ENCODE measurements at places on chromosomes 11 and 22.

GRCh38 chr11:18265949-18266348 lies at the start of gene SAA1:
Gene SAA1 (plus strand): TSS chr11:18266264. CDS start chr11:18266888, 624 bp downstream.
- DNase-seq = no peak

DNA sequence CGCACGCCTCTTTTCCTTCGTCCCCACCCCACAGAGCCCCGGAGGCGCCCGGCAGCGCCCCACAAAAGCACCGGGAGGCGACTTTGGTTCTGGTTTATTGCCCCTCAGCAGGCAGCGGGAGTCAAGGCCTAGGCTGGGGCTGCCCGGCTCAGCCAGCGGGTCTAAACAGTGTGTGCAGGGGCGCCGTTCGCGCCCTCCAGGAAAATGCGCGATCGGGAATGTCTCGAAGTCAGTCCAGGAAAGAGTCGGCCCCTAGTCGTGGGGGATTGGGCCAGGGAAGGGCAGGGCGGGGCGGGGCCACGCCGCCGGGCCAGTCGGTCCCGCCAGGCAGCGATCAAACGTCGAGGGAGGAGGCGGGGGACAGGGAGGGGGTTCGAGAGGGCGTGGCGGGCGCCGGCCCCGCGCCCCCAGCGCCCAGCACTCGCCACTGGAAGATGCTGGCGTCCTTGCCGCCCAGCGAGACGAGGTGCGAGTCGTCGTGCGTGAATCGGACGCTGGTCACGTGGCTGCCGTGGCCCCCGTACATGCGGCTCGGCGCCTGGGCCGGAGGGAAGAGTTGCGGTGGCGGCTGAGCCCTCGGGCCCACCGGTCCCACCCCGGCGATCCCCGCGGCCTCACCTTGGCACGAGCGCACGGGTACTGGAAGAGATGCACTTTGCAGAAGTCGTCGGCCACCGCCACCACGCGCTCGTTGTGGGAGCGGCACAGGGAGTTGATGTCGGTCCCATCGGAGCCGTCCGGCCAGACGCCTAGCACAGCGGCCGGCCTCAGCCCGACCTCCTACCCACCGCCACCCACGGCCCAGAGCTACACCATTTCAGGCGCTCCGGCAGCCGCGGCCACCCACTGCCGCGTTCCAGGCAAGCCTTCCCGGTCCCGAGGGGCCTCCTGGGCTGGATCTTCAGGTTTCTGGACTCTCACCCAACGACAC lies 741 bp upstream of the MTA2 start:
- DNase-seq = no peak

- no peak for DNase-seq
Measured at GRCh38 chr22:23608583-23608982, 23.5 kb downstream of the DRICH1 start.

GRCh38 chr22:19578180-19579004 lies 54.2 kb upstream of the CLDN5 start:
- no peak for DNase-seq

GRCh38 chr11:58193391-58193790 lies 4.5 kb downstream of the OR9Q2 start:
- no peak for DNase-seq

DNA sequence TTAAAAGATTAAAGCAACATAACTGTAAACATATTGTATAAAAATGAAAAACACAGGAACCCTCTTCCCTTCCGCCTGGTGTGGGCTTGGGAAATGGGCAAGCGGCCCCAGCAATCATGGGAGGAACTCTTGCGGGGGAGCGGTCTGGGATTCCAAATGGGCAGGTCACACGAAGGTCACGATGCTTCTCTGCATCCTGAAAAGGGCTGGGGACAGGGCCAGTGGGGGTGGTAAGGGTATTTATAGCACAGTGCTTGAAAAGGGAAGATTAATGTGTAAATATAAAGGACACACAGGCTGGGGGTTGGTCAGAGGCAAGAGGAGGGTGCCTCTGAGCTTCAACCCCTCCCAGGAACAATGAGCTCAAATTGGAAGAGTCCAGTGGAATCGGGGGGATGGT lies 46.9 kb upstream of the OR4B1 start:
- no peak for DNase-seq

DNA sequence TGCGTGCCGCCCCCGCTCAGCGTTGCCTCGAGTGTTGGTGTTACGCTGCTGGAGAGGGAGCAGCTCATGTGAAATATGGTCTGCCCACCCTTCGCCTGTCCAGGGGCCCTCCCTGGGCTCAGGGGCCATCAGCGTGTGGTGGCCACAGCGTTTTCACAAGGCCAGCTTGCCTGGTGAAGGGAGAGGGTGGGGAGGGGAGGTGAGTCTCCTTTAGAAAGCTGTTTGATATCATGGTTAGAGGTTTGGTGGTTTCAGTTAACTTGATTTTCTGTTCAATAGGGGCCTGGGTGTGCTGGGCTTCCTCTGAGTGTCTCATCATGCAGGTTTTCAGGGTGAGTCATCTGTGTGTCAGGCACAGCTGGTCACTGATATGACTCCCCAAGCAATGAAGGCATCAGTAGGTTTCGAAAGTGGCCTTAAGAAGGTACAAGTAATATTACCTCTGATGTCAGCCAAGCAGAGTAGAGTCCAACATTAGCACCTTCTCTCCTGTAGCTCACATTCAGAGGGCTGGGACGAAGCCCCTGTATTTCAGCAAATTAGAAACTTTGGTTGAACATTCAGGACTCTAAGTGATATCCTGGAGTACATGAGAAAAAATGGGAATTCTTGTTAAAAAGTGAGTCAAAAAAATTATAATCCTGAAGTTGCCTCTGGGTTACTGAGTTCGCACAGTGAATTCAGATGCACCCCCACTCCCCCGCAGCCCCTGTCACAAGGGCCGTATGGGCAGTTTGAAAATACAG lies 172.5 kb downstream of the TBC1D22A start:
- DNase-seq = peak; percentile 53

DNA sequence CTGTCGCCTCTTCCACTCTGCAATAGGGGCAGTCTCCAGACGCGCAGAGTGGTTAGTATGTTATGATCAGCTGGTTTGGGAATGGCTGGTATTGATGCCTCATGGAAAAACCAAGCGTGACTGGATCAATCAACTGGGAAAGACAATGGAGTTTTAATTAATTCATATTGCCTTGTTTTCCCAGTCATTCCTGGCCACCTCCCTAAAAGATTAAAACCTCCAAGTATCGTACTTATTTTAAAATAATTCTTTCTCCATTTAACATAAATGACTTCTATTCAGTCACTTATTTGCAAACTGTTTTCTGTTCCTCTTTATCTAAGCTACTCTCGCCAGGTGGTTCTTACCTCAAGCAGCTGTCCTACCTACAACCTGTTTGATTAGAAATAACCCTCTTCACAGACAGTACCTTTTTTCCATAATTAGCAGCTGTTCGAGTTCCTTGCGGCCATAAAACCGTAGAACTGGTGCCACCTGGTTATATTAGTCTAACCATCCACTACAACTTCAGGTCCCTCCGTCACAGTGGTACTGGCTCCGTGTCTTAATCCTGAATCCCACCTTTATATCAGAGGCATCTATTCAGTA lies 898 bp downstream of the ZNF215 start:
- peak; percentile 66 for DNase-seq

- DNase-seq = no peak
Measured at GRCh38 chr11:62980133-62980760, 4.5 kb downstream of the SLC22A6 start.

GRCh38 chr11:102985850-102986249 lies 30.3 kb upstream of the MMP13 start:
- DNase-seq = no peak

GRCh38 chr11:130427581-130428315 lies 661 bp downstream of the ADAMTS8 start:
- DNase-seq = no peak

DNA sequence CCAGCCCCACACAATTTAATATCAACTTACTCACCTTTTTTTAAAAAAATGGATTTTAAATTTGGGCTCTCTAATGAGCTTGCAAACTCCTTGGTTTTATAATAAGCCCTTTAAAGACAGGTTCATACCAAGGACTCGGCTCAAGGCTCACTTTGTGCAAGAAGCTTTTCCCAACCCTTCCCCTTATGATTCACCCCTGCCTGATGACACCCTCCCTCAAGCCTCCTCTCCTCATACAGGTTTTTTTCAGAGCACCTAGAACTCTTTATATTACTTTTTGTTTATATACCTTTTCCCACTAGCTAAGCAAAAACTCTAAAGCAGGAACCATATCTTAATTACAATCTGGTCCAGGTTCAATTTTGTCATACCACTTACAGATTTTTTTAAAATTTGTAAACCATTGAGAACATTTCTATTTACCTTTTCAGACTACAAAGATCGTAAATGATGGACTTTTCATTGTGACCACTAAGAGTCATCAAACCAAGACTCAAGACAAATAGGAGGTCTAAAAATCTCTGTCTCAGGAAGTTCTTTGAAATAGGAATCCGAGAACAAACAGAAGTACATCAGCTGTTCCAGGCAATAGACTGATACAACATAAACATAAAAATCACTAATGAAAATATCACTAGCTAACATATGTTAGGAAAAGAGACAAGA lies 13.1 kb upstream of the EXPH5 start:
- no peak for DNase-seq

- DNase-seq = no peak
Measured at GRCh38 chr11:78224906-78225420, 36.2 kb downstream of the USP35 start.

DNA sequence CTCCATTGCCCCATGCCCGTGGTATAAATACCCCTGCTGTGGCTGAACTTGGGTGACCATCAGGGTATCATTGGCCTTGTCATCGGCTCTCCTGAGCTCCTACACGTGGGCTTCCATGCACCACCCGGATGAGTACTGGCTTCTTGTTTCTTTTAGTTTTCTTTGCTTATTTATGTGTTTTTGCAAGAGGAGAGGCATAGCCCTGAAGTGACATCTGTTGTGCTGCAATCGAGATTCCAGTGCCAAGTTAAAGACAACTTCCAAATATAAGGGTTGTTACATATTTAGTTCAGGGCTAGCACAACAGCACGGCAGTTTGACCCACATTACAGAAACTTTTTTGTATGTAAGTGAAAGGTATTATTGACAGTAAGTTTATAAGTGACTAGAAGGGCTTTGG lies 1087.1 kb downstream of the TBC1D22A start:
- DNase-seq = no peak

GRCh38 chr11:30853439-30853838 lies 267.3 kb upstream of the MPPED2 start:
- no peak for DNase-seq

- DNase-seq = peak; percentile 35
Measured at GRCh38 chr11:18329196-18329870, 7.0 kb downstream of the GTF2H1 start.

- no peak for DNase-seq
Measured at GRCh38 chr11:18798799-18799469, 7.3 kb upstream of the PTPN5 start.

DNA sequence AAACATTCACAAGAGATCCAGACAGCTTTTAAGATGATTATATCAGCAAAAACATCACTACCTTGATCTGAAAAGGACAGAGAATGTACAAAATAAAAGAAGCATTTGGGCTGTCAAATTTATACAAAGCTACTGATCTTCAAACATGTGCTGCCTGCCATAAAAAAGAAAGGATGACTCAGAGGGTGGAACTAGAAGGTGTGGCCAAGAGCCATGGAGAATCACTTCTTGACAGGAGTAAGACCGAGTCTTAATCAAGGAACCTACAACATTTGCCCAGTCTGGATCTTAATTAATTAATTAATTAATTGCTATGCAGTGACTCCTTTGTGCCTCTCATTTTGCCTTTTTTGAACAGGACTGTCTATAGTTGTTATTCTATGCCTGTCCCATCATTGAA lies 33.2 kb downstream of the C11orf96 start:
- DNase-seq = no peak

DNA sequence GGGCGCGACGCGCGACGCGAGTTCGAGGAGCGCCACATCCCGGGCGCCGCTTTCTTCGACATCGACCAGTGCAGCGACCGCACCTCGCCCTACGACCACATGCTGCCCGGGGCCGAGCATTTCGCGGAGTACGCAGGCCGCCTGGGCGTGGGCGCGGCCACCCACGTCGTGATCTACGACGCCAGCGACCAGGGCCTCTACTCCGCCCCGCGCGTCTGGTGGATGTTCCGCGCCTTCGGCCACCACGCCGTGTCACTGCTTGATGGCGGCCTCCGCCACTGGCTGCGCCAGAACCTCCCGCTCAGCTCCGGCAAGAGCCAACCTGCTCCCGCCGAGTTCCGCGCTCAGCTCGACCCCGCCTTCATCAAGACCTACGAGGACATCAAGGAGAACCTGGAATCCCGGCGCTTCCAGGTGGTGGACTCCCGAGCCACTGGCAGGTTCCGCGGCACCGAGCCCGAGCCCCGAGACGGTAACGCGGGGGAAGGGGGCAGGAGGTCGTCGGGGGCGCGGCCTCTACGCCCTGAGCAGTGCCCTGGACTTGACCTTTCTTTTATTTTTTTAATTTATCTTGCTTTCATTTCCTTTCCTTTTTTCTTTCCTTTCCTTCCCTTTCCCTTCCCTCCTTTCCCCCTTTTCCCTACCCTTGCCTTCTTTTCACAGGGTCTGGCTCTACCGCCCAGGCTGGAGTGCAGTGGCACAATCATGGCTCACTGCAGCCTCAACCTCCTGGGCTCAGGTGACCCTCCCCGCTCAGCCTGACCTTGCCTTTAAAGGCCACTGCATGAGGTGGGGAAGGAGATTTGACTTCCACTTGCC lies 5.0 kb downstream of the MPST start:
- DNase-seq = no peak

- no peak for DNase-seq
Measured at GRCh38 chr11:63869171-63869591, 30.3 kb downstream of the MARK2 start.

GRCh38 chr11:119730789-119731386 lies 1.9 kb upstream of the NECTIN1 start:
- no peak for DNase-seq

GRCh38 chr11:115185507-115185906 lies 318.7 kb downstream of the CADM1 start:
- no peak for DNase-seq

DNA sequence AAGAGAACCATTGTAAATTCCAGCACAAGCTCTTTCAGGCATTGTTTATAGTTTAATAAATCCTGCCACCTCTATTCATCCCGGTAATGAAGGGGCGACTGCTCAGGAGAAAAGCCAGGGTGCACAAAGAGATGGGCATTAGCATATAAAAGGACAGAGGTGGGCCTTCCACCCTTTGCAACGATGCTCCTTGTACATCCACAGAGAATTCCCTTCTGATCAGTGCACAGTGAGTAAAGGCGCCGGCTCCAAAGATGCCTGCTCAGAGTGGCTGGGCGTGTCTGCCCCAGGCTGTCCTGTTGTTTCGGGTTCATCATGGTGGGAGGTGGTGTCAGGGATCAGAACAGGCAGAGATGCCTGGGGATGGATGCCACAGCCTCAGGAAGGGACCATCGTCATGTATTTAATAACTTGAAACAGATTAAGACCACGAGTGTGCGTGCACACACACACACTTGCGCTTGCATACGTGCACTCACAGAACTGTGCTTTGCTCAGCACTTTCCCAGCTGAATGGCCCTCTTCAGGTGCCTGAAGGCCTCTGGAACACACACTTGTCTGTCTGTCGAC lies 305.0 kb downstream of the TBC1D22A start:
- DNase-seq = no peak

DNA sequence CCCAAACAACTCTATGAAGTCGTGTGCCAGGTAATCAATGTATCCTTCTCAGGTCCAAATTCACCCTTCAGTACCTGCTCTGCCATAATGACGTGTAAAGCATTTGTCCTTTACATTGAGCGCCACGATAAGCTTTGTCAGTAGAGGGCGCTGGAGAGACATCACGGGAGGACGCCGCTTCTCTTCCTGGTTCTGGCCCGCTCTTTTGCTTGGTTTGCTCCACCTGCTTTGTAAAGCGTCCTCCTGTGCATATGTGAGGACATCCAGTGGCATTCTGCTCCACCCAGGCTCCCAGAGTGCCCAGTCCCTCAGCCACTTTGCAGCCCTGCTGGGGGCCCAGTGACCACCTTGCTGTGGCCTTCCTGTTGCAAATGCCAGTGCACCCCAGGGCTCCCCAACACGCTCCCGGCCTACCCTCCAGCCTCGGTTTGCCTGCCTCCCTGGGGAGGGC lies 61.1 kb downstream of the WT1 start:
- DNase-seq = peak; percentile 4
